Activated T-cell treated with anti-CD3 and anti-CD28 coated beads, Interleukin-2, amount 50 U/mL, for 48 hours (primary cell): ENCODE measurements at places on chromosomes 16 and 17.

GRCh38 chr16:77705351-77705750 lies 17.0 kb upstream of the NUDT7 start:
- no peak for DNase-seq

DNA sequence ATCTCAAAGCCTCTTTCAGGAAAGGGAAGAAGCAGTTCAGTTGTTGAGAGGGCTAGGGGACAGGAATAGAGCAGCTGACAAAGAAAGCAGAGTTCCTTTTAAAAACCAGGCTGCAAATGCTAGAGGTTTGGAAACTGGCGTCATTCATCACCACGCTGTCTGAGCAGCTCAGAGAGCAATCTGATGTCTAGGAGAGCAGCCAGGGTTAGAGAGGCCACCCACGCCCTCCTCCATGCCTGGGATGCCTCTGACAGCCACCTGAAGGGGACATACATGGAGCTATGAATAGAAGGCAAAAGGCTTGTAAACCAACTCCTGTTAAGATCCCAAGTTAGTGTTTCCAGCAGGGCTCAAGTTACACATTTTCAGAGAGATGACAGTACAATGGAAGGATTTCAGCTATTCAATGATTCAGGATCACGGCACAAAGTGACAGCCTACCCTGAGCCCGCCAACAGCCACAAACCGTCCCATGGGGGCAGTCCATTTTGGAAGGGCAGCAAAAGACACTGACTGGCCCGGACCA lies 12.4 kb downstream of the RAB5C start:
- no peak for DNase-seq

GRCh38 chr17:8785547-8786413 lies 13.4 kb downstream of the MFSD6L start:
- peak; percentile 81 for DNase-seq

DNA sequence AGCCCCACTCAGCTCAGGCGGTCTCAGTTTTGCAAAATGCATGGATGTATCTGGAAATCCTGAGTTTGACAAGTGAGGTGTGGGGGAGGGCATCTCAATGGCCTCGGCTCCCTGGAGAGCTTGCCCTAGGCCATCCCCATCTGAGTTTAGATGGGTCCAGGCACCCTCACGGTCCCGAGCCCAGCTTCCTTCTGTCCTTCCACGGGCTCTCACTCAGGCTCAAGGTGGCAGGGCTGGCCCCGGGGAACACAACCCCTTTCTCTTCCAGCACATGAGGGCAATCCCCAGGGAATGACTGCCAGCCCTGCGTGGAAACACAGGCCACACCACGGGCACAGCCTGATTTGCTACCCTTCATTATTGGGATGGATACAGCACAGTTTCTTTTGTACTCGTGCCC lies 58.4 kb downstream of the AMFR start:
- DNase-seq, result no peak

GRCh38 chr17:44272321-44272951 lies 4.5 kb upstream of the SLC4A1 start:
- DNase-seq, result no peak
